NCI-H2029 treated with DMSO at 0.1 percent for 48 hours (cell line): ENCODE measurements at places on chromosomes 11 and 22.

GRCh38 chr11:110711448-110711775 lies 825 bp downstream of the ARHGAP20 start:
- no peak for DNase-seq

GRCh38 chr11:74936087-74936486 lies 12.8 kb downstream of the XRRA1 start:
- DNase-seq, result no peak

DNA sequence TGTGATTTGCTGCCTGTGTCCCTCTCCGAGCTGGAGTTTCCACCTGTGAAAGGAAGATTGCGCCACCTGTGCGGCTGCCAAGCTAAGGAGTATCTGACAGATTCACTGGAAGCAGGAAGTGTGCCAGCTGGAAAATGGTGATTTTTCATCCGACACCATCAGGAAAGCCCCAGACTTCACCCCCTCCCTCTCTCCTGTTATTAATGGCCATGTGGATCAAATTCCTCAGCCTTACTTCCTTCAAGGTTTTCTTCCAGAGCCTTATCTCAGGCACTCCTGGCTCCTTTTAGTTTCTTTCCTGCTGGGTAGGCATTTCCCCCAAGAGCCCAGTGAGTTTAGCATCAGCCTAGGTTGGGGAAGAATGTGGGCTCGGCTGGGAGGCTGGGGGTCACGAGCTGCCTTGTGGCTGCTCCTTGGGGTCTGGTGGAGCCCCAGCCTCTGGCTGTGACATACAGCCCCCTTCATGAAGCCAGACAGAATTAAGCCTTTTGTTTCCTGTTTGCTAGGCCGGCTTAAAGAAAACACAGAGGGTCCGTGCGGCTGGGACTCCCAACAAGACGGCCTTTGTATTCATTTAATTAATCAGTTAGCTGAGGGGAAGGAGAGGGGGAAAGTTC lies 37.1 kb downstream of the PKNOX2 start:
- no peak for DNase-seq

GRCh38 chr11:121757480-121758125 lies 304.8 kb upstream of the SORL1-AS1 start:
- no peak for DNase-seq

DNA sequence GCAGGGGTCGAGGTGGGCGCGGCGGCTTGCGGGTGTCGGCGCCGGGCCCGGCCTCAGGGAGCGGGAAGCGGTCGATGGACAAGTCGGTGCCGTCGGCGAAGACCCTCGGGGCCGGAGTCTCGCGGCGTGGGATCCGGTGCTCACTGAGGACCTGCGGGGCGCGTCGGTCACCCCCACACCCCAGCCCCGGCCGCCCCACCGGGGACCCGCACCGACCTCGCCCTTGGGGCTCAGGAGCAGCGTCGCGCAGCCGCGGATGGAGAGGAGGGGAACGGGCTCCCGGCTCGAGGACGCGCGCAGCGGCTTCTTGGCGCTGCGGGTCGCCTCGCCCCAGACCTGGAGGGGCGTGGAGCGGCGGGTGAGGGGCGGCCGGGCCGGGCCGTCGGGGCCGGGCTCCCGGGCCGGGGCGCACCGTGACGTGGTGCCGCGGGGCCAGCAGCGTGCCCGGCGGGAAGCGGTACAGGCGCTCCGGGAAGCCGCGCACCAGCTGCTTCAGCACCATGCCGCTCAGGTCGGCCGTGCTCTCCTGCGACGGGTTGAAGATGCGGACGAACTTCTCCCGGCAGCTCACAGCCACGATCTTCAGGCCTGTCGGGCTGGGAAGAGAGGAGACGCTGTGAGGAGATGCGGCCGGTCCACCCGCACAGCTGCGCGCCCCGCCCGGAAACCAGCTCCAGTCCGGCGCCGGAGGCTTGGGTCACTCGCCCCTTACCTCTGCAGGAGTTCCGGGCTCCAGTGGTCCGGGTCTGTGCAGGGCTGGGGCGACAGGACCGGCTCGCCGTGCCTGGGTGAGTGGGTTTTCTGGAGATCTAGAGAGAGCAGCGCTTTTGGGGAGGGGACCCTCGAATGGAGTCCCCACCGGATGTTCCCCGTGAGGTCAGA lies 4.5 kb downstream of the LMNTD2 start:
- no peak for DNase-seq

DNA sequence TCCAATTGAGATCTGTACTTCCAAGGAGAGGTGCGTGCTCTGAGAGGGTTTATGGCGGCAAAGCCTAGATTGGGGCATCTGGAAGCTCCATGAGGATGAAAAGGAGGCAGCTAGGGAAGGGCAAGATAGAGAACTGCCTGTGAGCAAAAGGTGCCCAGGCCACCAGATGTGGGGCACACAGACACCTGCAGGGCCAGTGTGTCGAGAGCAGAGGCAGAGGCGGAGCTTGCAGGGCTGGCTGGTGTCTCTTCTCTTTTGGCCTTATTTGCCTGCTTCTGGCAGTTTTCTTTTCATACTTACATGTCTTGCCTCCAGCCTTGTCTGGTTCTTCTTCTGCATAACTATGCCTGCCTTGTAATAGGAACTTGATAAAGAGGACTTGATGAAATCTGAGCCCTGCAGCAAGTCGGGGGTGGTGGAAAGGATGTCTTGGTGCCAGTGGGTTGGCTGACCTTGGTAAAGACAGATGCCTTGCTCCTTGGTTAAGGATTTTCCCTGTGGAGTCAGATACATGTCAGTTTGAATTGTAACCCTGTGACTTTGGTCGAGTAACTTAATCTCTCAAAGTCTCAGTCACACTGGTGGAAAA lies 680.3 kb downstream of the NTM start:
- no peak for DNase-seq

- no peak for DNase-seq
Observed at GRCh38 chr11:62489204-62489603, 57.4 kb downstream of the AHNAK start.

DNA sequence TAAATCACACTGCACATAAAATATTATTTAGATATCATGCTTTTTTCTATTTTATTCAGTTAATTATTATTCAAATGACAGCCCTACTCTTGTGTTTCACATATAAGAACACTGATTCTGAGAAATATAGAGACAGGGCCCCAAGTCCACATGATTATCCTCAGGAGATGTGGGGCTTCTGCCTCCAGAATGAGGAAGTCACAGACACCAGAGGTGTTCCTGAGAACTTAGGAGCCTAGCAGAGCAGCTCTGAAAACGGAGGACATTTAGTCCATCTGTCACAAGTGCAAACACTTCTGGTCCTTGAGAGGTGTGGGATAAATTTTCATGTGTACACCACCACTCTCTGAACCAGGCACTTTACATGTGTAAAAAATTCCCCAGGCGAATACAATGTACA lies 26.2 kb downstream of the TRIM66 start:
- no peak for DNase-seq

DNA sequence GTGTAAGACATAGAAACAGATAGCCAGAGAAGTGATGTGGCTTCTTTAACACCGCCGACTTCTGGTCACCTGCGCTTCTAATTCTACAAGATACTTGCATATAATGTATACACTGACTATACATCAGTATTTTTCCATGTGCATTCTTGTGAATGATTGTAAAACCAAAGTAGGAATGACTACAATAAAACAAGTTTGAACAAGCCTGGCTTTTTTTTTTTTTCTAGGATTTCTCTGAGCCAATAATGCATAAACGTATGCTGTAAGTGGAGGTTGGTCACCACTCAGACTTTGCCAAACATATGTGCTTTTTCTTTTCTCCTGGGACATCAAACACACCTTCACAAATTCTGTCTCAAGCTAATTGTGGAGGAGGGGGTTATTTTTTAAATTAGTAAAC lies 237.8 kb upstream of the KIRREL3 start:
- DNase-seq, result no peak

DNA sequence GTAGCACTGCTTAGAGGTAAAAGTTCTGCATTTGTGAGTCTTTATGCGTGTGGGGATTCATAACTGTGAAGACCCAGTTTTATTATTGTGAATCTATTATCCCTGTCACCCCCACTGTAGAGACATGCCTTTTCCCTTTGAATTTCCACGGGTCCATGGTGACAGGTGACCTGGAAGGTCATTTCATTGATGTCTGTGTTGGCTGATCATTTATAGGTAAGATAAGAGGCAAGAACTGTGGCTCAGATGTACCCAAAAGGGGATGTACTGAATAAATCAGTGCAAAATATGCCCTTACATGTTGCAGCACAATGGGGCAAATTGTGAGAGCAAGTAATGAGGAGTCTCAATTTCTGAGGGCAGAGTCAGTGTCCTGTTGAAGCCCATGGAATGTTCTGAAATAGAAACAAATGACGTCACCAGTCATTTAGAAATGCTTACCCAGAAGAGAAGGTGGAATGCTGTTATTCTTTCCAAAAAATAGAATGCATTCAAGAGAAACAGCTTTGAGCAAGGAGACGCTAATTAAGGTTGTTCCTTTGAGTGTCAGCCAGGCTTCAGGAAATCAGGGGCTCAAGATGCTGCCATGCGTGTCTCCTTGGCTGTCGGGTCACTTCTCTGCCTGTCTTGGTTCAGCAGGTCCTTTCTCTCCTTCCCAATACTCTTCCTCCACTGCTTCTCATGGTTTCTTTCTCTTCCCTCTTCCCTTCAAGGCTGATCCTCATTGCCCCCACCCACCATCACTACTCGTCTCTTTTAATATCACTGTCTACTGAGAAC lies 118.7 kb upstream of the E2F8 start:
- no peak for DNase-seq

DNA sequence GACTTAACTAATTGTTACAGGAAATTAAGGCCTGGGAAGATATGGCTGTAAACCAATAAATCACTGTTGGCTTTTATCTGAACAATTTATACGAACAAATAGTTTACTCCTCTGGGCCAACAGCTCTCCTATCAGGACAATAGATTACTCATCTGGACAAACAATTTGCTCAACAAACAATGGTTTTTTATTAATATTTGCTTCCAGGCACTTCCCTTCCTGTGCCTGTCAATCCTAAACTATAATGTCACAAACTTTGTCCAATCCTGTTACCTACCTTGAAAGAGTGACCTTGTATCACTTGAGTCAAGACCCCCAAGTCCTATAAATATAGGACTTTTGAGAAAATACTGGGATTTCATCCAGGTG lies 87.6 kb upstream of the OR9Q1 start:
- DNase-seq, result no peak
